Activated T-cell treated with anti-CD3 and anti-CD28 coated beads, Interleukin-2, amount 50 U/mL, for 48 hours (primary cell): ENCODE measurements at places on chromosomes 6 and 20.

GRCh38 chr6:150710236-150710635 lies 110.6 kb downstream of the PLEKHG1 start:
- DNase-seq = no peak

DNA sequence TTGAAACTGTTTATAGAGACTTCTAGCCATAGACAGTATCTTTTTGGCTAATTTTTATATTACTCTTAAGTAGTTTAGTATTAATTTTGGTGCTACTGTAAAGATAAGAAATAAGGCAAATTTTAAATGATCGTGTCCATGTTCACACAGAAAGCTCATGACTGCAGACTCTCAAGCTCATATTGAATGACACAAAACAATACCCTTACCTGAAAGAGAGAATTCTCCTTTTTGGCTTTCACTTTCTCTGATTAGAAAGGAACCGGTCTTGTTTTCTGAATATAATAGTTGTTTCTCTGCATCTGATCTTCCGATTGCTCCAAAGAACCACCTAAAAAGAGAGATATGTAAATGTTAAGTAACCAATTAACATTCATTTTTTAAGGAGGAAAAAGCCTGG lies 57.0 kb downstream of the FRK start:
- DNase-seq = no peak

- DNase-seq = peak; percentile 51
Measured at GRCh38 chr6:89411145-89412070, 665 bp downstream of the RRAGD start.

DNA sequence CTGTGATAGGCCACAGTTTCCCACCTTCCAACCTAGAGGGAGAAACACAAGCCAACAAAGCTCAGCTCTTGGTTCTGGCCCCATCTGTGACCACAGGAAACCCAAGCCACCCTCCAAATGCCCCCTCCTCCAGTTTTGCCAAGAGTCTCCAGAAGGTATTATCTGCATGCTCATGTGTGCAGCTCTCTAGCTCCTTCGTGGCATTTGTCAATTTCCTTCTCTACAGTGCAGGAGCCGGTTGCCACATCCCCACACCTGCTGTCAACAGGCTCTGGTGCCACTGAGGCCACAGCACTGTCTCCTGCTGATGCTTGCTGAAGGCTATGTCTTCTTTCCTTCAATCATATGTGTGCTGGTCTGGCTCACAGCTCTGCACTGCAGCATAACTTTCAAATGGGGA lies 177.2 kb downstream of the CLIC5 start:
- DNase-seq = no peak

DNA sequence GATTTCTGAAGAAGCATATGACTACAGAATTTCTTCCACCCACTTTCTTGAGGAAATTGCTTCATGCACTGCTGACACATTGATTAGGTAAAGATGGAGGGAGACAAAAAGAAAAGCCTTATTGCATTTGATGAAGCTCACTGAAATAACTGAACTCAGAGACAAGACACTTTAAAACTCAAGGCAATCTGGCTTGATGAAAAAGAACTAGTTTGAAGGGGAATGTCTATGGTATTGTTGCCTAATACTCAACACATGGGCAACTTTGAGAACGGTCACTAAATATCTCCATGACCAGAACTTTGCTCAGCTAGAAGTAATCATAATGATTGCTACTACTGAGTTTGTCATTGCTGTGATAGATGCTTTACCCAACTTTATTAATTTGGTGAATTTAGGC lies 38.1 kb downstream of the HTR1B start:
- no peak for DNase-seq

DNA sequence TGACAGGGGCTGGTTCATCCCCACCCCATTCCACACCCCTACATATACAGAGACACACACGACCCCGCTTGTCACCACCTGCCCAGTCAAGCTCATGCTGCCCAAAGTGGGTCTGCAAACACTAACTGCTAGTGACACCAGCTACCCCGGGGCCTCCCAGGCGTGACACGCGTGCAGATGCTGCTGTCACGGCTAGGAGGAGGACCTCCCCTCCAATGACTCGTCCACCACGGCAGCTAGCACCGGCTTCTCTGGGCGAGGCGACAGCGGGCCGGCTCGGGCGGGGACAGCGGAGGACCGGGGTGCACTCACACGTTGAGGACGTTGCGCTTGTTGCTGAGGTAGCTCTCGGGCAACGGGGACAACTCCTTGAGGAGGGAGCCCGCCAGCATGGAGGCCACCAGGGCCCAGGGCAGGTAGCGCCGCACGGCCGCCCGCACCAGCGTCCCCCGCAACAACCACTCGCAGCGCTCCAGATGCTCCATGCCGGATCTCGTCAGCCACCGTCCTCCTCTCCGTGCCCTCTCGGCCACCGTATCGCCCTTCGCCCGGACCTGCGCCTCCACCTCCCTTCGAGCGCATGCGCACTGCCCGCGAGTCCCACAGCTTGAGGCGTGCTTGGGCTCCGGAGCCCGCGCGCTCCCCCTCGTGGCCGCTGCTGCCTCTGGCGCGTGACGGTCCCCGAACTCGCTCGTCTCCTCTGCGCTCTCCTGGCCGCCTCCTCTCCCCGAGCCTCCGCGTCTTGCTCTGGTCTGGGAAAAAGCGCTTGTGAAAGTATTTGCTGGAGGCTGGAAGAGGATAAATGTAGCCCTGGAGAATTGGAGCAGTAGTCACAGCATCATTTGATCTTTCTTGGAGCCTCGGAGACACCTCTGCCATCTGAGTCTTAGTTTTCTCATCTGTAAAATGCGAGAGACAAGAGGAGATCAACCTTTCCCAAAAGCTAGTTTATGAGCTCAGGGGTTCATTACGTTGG lies at the start of gene FITM2:
Gene FITM2, minus strand, starts transcription at position 539 of the 976 bp plus-strand sequence. Its CDS starts 54 bp downstream, at position 485.
- peak; percentile 99 for DNase-seq

GRCh38 chr20:22490287-22491193 lies 93.8 kb downstream of the FOXA2 start:
- DNase-seq = no peak

- no peak for DNase-seq
Measured at GRCh38 chr20:25284131-25284601, 36.3 kb downstream of the PYGB start.

GRCh38 chr20:19940988-19941460 lies 76.1 kb upstream of the NAA20 start:
- no peak for DNase-seq

- no peak for DNase-seq
Measured at GRCh38 chr6:4848382-4849068, 72.3 kb downstream of the CDYL start.

DNA sequence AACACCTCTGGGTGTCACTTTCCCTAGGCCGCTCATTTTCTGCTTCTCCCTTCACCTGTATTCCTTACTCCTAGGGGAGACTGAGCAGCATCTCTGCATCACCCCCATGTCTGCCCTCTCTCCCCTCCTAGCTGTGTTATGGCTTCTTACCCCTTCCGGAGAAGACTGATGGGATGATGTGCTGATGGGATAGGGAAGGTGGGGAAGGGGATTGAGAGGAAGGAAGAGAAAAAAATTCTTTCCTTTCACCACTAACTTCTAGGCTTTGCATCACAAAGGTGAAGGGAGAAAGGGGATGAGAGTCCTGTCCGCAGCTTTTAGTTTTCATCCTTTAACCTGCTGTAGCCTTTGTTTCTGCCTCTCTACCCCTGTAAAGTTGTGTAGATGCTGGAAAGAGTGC lies 26.7 kb downstream of the AKAP7 start:
- DNase-seq = no peak

GRCh38 chr6:52365866-52366540 lies 4.1 kb downstream of the PAQR8 start:
- DNase-seq = no peak

DNA sequence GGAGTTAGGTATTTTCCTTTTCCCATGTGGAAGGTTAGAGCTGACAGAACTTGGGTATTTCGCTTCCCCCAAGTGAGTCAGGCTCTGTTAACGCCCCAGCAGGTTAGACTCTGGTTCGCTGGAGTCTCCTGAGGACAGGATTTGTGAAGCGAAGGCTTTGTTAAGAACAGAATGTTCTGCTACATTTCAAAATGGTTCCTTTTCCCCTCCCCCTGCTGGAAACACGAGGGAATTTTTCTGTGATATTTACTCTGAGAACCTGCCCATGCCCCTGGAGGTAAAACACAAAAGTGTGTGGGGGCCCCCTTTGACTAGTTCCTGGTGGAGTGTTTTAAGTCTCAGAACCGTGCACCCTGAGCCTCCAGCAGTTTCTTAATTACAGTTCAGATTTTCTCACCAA lies 731.4 kb upstream of the CITED2 start:
- no peak for DNase-seq

- no peak for DNase-seq
Measured at GRCh38 chr6:77620278-77620882, 32.5 kb upstream of the MEI4 start.

- DNase-seq = peak; percentile 68
Measured at GRCh38 chr6:1554476-1555310, 55.0 kb upstream of the FOXC1 start.

- no peak for DNase-seq
Measured at GRCh38 chr6:148250975-148251685, 91.5 kb upstream of the SASH1 start.

- DNase-seq = no peak
Measured at GRCh38 chr6:50240986-50241385, 191.3 kb upstream of the DEFB112 start.

DNA sequence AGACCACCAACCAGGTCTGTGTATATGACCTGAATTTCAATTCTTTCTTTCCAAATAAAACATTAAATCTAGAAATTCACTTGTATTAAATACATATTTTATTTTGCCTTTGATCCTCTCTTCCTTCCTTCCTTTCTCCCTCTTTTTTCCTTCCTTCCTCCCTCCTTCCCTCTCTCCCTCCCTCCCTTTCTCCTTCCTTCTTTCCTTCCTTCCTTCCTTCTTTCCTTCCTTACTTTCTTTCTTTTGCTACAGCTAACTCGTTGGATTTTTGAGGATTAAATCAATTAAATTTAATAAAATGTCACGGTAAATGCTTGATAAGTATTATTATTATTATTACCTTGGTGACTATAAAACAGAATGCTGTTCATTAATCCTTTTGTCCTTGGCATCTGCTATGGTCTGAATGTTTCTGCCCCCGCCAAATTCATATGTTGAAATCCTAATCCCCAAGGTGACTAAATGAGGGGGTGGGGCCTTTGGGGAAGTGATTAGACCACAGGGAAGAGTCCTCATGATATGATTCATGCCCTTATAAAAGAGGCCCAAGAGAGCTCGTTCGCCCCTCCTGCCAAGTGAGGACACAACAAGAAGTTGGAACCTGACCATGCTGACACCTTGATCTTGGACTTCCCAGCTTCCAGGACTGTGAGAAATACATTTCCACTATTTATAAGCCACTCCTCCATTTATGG lies 67.6 kb upstream of the BTBD3 start:
- no peak for DNase-seq

- DNase-seq = no peak
Measured at GRCh38 chr6:82072751-82073150, 174.8 kb downstream of the IBTK start.

DNA sequence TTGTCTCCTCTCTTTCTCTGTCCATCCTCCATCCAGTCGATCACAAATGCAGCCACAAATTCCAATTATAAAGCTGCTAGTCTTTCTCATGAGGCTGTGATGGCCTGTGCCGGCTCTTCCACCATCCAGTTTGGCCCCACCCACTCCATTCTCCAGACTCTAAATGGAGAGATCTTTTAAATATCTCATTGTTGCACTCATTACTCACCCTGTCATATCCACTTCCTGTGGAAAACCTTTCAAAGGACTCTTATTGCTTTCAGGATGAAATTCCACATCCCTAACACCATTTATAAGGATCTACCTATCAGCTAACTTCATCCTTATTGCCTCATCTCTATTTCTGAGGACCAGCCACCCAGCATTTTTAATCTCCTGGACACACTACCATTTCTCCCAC lies 70.6 kb downstream of the NRN1 start:
- DNase-seq = no peak

DNA sequence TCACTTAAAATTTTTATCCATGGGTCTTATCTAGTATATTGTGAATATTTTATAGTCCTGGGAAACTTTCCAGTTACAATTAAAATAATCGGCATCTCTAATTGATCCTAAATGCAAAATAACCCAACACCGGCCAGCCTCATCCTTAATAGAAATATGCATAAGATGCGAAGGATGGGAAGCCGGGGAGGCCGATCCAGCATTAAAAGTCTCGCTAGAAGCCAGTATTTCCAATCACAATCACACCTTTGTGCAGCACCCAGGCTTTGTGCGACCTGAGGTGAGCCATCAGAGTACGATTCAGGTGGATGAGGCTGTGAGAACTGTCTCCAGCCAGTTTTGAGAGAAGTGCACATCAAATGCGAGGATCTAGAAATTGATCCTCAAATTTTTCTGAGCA lies 65.4 kb downstream of the EZR start:
- DNase-seq = no peak

GRCh38 chr6:42129360-42129676 lies 13.1 kb downstream of the C6orf132 start:
- DNase-seq = no peak

DNA sequence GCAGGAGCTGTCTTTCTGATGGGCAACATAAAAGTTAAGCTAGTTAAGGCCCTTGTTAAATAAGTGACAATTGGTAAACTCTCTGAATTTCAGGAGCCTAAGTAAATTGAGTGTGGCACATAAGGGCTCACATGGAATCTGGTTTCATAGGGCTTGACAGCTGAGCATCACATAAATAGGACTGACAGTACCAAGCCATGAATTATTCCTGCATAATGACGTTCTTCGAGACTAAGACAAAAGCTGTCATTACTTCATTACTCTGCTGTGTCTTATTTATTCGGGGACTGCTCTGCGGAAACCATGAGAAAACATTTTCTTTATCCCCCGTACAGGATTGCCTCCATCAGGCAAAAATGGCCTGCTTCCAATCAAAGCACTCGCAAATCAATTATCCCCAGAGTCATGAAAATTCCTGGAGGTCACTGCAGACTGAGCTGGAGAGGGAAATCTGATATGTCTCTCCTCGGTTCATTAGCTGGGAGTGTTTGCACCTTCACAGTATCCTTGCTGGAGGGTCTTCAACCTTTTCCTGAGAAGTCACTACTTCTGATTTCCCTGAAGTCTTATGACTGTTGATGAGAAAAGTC lies 311.4 kb downstream of the CDH26 start:
- no peak for DNase-seq

- no peak for DNase-seq
Measured at GRCh38 chr20:59966428-59966827, 8.2 kb downstream of the CDH26 start.
